ENCODE measurements at places on chromosomes 7 and 10.

DNA sequence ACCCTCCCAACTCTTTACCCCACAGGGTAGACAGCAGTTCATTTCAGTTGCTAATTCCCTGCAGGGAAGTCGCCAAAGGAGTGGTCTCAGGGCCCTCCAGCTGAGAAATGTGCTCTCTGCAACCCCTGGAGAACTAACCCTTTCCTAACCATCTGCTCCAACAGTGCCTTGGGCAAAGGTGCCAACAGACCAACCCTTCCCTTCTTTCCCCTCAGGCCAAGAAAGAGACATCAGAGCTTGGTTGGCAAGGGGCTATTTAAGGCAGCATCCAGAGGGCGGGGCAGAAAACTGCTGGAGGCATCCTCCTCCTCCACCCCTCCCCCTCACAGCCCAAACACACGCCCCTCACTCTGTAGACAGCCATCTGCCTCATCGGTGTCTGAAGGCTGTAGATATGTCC lies 1.7 kb downstream of the SORBS1 start:
- DNase-seq, result no peak

GRCh38 chr7:127413326-127413725 lies 20.8 kb upstream of the ZNF800 start:
- DNase-seq, result no peak

- DNase-seq, result no peak
These were observed 42.7 kb downstream of the TMEM26 start for GRCh38 chr10:61410353-61411070.

GRCh38 chr10:17506856-17507471 lies 52.6 kb upstream of the ST8SIA6 start:
- no peak for DNase-seq

GRCh38 chr7:467393-467828 lies 52.2 kb downstream of the PDGFA start:
- DNase-seq, result no peak

GRCh38 chr7:138006106-138006505 lies 4.2 kb upstream of the CREB3L2 start:
- DNase-seq, result no peak

DNA sequence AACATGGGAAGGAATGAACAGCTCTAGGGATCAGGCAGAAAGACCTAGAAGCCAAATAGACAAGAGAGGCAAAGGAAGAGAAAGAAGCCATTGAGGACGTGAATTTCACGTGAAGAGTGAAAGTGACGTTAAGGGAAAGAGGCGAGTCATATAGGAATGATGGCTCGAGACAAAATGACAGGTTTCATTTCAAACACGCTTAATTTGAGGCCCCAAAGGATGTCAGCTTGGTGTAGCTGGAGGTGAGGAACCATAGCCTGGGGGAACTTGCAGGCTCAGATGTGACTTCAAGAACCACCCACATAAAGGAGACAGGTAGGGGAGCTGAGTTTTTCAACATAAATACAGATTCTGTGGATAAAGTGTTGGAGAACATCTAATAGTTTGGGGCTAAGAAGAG lies 84.3 kb upstream of the ATP6V0A4 start:
- no peak for DNase-seq

DNA sequence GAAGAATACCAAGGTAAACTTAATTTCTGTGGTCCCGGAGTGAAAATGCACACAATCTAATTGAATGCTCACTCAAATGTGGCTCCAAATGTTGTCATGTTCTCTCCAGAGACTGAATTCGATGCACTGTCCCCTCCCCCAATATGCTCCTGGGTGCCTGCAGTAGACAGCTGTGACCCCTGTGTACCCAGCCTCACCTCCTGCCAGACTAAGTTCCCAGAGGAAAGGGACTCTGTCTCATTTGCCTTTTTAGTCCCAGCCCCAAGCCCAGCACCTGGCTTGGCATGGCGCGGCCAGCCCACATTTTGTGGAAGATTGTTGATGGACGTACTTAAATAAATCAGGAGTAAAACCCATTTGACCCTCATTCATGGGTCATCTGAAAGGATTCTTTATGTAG lies 21.8 kb upstream of the FIGNL1 start:
- no peak for DNase-seq

GRCh38 chr7:112594397-112594796 lies 113.6 kb downstream of the LSMEM1 start:
- DNase-seq, result no peak

DNA sequence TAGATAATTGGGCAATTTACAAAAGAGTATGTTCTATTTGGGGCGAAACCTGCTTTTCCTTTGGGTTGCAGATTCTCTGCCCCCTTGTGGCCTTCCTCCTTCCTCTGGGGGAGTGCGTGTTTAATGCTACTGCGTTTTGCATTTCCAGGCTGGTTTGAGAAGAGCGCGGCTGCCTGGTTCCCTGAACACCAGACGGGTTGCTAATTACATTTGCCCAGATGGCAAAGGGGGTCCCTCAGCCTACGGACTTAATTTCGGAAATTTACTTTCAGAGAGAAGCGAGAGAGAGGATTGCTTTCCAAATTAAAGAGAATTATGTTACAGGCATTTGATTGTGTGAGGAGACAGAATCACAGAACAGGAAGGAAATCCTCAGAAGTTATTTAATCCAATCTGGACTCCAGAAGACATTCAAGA lies 91.9 kb upstream of the JAZF1 start:
- no peak for DNase-seq

DNA sequence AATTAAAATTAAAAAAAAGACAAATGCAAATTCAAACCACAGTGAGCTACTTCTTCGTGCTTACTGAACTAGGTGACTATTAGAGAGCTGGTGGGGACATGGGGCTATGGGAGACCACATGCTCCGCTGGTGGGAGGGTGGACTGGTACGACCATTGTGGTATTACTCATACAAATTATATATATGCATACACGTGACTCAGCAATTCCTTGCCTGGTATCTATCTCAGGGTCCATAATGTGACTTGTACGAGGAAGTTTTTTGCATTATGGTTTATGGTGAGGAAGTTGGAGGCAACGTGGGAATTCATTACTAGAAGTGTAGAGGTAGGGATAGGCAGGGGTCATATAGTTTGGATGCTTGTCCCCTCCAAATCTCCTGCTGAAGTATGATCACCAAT lies 1112.7 kb downstream of the TYW1 start:
- DNase-seq, result no peak

DNA sequence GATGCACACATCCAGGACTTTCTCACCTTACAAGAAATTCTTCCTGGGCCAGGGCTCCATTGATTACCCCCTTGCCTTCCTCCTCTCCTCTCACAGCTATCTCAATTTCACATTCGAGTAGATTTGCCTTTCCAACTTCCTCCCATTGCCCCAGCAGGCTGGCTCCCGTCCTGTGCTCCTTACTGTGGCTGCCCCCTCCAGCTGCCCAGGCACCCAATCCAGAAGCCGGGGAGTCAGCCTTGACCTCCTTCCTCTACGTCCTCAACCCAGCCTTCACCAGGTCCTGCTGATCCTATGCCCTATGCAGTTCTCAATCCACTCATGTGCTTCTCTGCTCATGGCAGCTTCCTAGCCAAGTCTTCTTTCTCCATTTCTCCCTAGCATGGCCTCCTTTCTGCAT lies 85.7 kb upstream of the GPR26 start:
- DNase-seq, result no peak

DNA sequence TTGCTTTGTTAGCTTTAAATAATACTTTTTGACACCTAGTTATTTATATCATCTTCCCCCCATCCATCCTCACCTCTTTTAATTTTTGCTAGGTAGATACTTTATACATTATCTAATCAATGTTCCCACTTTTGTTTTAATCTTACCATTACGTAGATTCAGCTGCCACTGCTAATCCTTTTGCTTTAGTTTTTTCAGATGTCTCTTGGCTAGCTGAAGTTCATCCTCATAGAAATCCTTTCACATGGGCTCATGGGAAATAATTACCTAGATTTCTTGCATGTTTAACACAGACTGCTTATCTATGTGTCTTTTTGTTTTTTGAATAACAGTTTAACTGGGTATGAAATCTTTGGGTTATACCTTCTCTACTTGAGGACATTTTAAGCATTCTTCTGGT lies 60.1 kb downstream of the ZNRF2 start:
- DNase-seq, result no peak

- DNase-seq, result no peak
These were observed 39.4 kb downstream of the FBXW4 start for GRCh38 chr10:101655570-101655969.

GRCh38 chr7:106499897-106500296 lies 161.1 kb downstream of the CCDC71L start:
- DNase-seq, result no peak

GRCh38 chr10:50610368-50610767 lies 13.4 kb downstream of the SGMS1 start:
- DNase-seq, result no peak

GRCh38 chr7:80722616-80723195 lies 84.3 kb downstream of the CD36 start:
- DNase-seq, result no peak

GRCh38 chr7:86776136-86776535 lies 132.4 kb downstream of the GRM3 start:
- no peak for DNase-seq

DNA sequence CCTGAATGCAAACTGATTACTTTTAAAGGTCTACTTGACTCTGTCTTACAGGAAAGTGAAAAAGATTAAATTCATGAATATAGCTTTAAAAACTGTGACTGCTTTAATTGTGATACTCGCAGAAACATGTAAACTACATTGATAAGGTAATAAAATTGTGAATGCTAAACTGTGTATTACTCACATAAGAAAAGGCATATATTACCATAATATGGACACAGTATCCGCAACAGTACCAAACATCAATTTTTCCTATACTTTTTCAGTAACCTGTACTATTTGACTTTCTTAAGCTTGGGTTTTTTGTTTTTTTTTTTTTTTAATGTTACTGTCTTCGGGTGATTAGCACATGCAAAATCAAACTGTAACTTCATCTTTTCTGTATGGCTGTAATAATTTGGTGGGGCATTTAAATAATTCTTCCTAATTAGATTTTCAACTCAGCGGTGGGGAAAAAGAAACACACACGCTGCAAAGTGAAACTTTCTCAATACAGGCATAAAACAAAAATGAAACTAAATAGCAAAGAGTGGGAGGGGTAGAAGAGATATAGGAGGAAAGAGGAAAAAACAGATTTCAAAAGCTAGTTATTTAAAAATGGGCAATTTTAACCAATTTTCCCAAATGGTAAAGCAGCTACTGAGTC lies 23.2 kb downstream of the NT5C3A start:
- no peak for DNase-seq

GRCh38 chr10:14758994-14759664 lies 15.6 kb downstream of the FAM107B start:
- DNase-seq, result no peak

DNA sequence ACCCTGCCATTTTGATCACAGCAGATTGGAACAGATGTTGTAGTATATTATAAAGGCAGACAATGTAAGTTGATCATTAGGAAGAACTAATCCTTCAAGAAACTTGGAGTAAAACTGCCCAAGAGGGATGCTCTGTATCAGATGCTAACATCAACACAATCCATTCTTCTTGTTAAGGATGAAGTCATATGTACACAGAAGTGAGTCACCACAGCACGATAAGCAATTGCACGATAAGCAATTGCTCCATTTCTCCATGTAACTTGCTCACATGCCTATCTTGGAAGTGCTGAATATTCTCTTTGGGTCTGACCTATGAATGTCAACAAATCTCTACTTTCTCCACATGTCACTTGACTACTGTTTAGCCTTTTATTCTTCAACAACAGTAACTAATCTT lies 41.5 kb upstream of the DMTF1 start:
- no peak for DNase-seq

DNA sequence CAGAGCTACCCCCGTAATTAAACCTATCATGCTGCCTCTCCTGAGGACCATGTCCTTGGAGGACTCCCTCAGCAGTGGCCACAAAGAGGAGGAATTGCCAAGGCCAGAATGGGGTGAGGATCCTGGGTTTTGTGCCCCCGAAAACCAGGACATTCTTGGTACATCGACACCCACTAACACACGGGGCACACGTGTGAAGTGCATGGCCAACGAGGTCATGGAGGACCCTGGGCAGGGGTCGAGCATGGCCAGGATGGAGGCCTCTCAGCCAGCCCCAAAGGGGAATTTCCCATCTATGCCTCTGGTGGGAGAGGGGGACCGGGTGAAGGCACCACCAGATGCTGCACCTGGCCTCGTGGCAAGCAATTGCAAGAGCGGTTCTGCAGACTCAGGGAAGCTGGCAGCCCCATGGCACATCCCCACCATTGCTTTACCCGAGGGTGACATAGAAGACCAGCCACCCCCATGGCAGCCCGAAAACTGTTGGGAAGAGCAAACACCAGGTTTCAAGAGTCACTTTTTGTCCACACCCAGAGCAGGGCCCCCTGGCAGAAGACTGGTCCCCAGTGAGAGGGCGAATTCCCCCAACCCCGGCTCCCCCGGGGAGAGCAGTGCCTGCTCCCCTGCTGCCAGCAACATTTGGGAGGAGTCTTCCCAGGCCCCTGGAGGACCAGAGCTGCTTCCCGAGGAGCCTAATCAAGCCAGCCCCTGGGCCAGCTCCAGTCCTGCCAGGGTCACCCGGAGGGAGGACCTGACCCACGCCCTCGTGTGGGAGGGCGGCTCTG lies 26.4 kb downstream of the C10orf71 start:
- DNase-seq, result no peak

- no peak for DNase-seq
These were observed 131.1 kb upstream of the CDK1 start for GRCh38 chr10:60646966-60647796.

DNA sequence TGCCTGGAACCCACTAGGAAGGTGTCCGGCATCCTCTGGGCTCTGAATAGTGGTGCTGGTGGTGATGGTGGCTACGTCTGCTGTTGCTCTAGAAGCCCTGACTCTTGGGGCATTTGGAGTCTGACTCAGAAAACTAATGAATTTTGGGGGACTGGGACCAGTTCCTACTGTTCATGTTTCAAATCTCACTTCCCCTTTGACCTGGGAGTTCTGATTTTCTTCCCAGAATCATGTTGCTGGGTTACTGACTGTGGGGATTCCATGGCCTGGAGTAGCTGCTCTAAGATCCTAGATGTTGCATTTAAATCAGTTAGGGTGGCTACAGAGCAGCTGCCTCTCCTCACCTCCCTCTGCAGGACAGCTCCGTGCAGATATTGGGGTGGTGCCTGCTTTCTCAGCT lies 3.2 kb downstream of the TSPAN33 start:
- DNase-seq, result no peak

- DNase-seq, result no peak
These were observed 119.3 kb upstream of the ACBD5 start for GRCh38 chr10:27359792-27360355.

GRCh38 chr7:47337531-47337930 lies 244.4 kb downstream of the TNS3 start:
- DNase-seq, result no peak

DNA sequence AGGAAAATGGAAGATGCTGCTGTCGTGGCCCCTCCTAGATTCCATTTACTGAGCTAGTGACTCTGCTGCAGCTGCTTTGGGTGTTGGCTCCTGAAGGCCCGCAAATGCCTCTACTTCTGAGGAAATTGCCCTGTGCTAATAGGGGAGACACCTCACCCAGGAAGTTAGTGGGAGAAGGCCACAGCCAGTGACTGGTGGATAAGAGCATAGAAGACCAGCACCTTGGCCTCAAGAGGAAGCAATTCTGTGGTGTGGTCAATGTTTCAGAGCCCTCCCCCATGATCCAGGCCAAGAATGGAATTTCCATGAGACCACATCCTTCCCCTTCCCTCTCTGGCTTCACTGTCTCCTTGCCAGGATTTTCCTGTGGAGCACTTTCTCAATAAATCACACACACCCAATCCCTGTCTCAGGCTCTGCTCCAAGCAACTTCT lies 25.0 kb upstream of the FZD1 start:
- DNase-seq, result no peak

Data from stimulated activated naive CD4-positive, alpha-beta T cell treated with Interleukin-2 at 50 U/mL for 16 hours (primary cell).